Activated CD8-positive, alpha-beta T cell treated with anti-CD3 and anti-CD28 coated beads for 36 hours (primary cell): ENCODE measurements at places on chromosomes 12 and 14. TPM values are rescaled to one million over a fixed set of nuclear protein-coding genes. Genes with fewer than 3 reads are reported as not detected.

- no peak for DNase-seq
Observed at GRCh38 chr12:58420503-58420902, 479.1 kb downstream of the ATP23 start.

DNA sequence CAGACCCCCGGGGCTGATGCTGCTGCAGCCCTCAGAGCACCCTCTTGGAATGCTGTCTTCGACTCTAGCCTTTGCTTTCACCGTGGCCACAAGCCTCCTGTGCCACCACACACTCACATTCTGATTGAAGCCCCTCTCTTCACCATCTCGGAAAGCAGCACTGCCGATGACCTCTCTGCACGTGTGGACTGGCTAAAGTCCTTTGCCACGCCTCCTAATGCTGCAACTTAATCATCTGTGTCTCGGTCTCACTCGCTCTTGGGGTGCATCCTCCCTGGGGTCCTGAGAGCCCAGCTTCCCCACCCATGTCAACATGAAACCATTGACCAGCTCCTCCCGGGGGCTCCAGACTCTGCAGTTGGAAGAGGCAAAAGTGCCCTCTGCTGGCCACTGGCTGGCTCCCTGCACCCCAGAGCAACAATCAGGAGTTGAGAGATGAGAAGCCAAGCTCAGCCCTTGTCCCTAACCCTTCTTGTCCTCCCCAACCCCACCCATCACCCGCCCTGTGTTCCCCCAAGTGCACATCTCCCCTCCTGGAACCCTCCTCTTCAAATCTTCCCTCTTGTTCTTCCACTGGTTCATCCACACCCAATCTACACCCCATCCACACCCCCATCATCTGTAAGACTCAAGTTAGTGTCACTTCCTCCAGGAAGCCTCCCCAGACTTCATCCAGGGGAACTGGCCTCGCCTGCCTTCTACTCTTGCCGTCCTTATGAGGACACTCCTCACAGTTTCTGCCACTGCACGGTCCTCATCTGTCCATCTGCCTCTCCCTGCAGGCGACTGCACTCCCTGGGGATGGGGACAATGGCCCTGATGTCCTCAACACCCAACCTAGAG lies 23.6 kb upstream of the FAM181A start:
- DNase-seq = peak; percentile 7

DNA sequence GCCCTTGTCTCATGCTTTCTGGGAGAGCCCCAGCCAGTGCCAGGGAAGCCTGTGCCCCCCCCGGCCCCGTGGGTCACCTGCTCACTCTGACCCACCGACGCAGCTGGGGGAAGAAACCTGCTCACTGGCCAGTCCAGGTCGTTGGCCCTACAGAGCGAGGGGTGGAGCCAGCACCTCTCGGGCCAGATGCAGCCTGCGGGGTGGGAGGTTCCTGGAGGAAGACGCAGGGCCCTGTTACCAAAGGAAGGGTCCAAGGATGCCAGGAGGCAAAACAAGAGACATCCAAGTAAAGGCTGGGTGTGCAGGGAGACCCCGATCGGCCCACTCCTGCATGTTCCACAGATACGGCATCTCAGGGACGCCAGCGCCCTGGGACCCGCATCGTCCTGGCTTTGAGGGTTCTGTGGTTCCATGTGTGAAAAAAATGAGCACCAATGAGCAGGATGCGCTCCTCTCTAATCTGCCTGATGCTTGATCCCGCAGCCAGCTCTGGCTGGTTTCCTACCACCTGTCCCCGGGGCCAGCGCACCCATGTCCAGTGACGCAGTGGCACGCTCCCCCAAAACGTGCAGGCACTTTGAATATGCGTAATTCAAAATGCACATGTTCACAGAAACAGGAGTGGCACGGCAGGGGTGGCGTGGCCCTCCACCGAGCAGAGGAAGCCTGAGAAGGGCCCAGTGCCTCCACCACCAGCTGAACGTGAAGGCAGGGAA lies 66.0 kb upstream of the GALNT9 start:
- DNase-seq = no peak

GRCh38 chr14:63472986-63473788 lies 70.0 kb downstream of the PPP2R5E start:
- no peak for DNase-seq

GRCh38 chr12:119341020-119341419 lies 6.5 kb downstream of the CCDC60 start:
- DNase-seq = no peak

GRCh38 chr12:68317047-68317667 lies 15.0 kb downstream of the MDM1 start:
- DNase-seq = peak; percentile 68

DNA sequence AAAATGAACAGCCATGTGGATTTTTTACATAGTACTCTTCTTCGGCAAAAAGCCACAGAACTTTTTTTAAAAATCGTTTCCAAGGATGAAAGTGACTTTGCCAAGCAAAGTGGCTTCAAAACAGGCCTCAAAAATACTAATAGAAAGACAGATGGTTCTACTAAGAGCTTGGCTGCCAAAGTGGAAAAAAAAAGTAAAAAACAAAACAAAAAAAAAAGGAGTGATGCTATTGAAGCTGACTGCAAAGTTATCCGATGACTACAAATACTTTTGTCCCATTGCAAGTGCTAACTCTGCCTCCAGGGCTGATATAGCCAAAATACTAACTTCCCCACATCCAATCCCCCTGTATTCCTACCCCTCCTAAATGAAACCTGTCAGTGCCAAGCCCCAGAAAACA lies 277.6 kb downstream of the SOX5 start:
- DNase-seq = no peak

DNA sequence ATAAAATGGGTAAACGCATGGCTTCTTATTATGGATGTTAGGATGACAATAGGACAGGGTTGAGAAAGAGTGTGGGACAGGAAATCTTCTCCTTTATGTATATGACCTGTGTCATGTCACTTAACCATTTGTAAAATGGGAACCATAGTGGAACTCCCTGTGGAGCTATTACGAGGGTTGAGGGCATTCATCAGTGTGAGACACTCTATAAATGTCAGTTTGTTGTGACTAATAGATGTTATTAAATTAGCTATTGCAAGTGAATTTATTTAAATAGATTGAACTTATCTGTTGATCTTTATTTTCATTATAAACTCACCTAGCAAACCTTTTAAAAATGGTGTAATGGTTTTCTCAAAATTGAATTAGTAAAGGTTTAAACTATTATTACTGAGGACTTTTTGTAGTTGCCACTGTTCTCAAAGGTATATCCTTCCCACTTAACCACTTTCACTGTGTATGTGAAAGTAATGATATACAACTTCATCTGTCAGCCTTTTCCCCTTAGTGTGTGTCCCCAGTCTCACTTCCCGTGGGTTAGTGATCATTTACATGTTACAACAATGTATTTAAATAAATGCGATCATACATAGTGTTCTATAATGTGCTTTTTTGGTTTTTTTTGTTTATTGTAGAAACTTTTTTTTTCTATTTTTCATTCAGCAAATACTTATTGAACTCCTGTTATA lies 17.1 kb downstream of the HELB start:
- no peak for DNase-seq

DNA sequence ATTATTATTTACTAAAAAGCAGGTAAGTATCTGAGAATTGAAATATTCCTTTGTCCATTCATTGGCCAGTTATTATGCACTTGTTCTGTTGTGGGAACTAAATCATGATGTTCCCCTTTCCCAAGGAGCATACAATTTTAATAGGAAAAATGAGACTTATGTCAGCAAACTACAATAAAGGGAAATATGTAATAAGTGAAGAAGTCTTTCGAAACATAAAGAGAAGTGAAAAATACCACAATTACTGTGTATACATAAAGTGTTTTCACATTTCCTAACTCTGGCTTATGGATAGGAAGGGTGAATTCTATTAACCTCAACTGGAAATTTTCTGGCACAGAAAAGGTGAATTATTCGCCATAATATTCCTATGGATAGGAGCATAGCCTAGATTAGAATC lies 78.4 kb upstream of the DNM1L start:
- no peak for DNase-seq

- DNase-seq = peak; percentile 56
Observed at GRCh38 chr14:54881761-54882401, 20.7 kb downstream of the GCH1 start.

DNA sequence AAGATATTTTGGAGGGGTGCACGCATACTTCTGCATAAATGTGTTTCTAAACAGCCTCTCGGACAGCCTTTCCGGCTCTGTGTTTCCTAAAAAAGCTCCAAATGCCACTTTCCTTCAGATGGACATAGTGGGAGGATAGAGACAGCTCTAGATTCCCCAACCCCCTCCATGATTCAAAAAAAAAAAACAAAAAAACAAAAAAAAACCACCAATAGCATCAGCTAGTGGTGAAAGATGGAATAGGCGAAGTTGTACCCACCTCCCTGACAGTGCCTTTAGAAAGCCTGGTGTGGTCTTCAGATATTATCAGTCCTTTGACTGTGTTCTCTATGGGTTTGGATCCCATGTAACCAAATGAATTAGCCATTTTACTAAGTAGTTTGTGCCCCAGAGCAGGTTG lies 94.1 kb downstream of the PHETA1 start:
- no peak for DNase-seq

DNA sequence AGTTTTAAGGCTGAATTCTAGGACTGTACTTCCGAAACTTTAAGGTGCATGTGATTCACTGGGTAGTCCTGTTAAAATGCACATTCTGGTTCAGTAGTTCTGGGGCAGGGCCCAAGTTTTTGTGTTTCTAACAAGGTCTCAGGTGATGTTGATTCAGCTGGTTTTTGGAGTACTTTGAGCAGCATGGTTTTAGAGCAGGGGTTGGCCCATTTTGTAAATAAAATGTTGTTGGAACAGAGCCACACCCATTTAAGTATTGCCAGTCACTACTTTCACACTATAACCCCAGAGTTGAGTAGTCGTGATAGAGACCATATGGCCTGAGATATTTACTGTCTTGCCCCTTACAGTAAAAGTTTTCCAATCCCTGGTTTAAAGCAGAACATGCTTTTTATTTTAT lies 111.3 kb downstream of the SYNE2 start:
- no peak for DNase-seq

GRCh38 chr12:75917083-75917482 lies 114.5 kb downstream of the PHLDA1 start:
- no peak for DNase-seq

GRCh38 chr12:131923260-131923659 lies 5.8 kb upstream of the PUS1 start:
- no peak for DNase-seq

GRCh38 chr12:31600750-31601149 lies 9.8 kb upstream of the DENND5B start:
- DNase-seq = no peak

DNA sequence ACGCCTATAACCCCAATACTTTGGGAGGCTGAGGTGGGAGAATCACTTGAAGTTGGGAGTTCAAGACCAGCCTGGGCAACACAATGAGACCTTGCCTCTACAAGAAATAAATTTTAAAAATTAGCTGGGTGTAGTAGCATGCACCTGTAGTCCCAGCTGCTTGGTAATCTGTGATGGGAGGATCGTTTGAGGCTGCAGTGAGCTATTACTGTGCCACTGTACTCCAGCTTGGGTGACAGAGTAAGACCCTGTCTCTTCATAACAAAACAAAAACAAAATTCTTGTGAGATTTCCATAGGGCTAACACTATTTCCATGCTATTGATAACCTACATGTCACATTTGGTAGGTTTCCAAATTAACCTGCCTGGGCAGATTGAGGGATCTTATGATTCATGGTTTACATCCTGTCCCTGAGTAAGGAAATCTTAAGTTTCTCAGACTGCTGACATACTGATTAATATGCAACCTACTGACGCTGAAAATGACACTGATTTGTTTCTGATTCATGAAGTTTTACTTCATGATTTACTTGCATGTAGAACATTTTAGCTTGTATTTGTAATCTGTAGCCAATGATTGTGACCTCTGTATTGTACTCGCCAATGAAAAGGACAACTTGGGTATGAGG lies 15.9 kb downstream of the ATP6V1D start:
- DNase-seq = no peak

DNA sequence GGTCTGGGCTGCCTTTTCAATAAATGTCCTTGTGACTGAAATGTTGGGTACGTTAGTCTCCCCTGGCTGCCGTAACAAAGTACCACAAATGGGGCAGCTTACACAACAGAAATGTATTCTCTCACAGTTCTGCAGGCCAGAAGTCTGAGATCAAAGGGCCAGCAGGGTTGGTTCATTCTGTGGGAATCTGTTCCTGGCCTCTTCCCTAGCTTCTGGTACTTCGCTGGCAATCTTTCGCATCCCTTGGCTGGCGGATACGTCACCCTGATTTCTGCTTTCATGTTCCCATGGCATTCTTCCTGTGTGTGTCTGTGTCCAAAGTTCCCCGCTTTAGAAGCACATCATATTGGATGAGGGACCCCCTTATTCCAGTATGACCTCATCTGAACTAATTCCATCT lies 95.8 kb upstream of the NCOR2 start:
- no peak for DNase-seq

DNA sequence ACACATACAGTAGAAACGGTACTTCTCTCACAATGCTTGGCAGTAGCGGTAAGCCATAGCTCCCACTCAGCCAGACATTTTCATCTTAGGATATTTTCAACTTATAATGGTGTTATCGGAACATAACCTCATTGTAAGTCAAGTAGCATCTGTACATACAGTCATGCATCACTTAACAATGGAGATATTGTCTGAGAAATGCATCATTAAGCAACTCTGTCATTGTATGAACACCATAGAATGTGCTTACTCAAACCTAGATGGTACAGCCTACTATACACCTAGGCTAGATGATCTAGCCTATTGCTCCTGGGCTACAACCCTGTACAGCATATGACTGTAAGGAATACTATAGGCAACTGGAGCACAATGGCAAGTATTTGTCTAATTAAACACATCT lies 40.8 kb downstream of the RPS6KA5 start:
- DNase-seq = no peak

GRCh38 chr12:80622271-80622670 lies 85.2 kb upstream of the MYF6 start:
- DNase-seq = no peak

GRCh38 chr12:2795291-2796186 lies 769 bp downstream of the FKBP4 start:
- DNase-seq = peak; percentile 76

DNA sequence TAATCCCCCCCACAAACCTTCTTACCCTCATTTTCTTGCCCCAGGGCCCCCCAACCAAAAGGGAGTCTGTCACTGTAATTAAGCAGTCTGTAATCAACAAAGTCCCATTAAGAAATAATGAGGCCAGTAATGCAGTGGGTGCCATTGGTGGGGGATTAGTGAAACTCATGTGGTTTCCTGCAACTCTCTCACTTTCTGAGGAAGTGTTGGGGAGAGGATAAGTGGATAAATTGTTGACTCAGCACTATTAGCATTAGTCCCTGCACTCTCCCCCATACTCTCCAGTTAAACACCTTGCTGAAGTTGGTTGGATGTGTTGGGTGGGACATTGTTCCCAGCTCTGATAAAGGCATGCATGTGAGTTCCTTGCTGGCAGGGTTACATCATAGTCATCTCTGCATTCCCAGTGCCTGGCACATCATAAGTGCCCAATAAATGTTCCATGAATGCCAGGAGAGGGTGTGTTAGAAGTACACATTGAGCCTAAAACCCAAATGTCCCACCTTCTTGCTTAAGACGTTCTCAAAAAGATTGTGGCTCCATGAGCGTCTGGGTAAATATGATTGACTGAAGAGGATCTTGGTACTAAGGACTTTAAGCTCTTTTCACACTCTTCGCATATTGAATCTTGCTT lies 45.8 kb upstream of the HOXC13 start:
- no peak for DNase-seq

SLCO1B1 gene
- not detected for total RNA-seq

ABHD12B gene
- total RNA-seq = not detected

MRPL52 gene
- total RNA-seq = 126 TPM

SIRT4 gene
- total RNA-seq = 2.7 TPM

CCDC175 gene
- not detected for total RNA-seq
